ENCODE measurements at places on chromosomes 16 and 17.

GRCh38 chr16:79272141-79272577 lies 328.4 kb downstream of the MAF start:
- DNase-seq = no peak

DNA sequence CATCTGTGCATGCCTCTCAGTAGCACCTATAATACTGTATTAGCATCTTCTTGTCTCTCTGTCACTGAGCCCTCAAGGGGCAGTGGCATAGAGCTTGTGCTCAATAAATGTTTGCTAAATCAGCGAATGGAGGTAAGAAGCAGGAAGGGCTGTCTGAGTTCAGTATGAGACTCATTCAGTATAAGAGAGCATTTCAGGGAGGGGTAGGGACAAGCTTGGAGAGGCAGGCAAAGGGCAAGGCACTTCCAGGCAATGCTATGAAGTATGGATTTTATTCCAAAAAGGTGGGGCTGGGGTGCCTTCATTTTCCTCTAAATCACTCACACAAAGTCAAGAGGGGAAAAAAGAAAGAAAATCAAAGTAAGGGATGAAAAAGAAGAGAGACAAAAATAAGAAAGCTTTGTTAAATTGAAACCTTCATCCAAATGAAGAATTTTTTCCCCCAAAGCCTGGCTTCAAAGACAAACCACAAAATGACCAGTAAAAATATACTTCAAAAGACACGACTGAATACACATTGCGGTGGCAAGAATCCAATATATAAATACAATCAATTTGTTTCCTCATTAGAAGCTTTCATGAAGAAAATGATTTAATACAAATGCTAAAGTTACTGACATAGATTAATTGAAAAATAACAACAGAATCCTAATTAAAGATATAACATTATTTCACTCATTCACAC lies 51.2 kb downstream of the SKAP1 start:
- DNase-seq = no peak

DNA sequence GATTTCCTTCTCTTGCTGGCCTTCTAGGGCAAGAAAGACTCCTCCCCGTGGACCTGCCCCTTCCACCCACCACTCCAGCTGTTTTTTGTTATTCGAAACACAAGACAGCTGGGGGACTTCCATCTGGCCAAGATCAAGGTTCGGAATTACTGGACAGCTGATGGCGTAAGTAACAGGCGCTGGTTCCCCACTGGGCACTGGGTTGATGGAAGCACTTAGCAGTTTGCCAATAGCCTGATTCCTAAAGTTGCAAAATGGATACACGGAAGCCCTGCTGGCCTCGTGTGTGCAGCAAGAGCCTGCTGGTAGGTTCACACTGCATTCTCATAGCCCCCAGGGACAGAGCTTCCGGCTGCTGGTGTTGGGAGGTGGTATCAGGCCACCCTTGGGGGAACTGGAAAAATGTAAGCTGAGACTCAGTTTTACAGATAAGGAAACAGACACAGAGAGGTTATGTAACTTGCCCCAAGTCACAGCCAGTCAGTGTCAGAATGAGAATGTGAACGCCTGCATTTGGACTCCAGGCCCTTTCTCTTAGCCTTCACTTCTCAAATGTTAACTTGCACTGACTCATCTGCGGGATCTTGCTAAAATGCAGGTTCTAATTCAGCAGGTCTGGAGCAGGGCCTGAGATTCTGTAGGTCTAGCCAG lies 171.7 kb downstream of the KATNIP start:
- no peak for DNase-seq

GRCh38 chr16:1167276-1168107 lies 14.6 kb downstream of the CACNA1H start:
- no peak for DNase-seq

DNA sequence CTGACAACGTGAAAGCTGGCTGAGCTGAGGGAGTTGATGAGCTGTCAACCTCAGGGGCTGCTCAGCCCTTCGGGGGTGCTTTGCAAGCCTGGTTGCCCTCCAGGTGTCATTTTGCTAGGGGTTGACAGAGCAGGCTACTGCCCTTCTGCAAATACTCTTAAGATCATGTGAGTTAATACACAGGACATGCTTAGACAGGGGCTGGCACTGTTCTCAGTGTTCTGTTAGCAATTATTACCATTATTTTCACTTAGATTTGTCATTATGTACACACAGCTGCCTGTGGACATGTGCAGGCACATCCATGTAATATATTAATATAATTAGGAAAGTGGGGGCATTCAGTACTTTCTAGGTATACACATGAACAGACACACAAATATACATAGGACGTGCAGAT lies 554.3 kb upstream of the HSBP1 start:
- DNase-seq = no peak

- DNase-seq = peak; percentile 32
These were observed 36.6 kb upstream of the TMEM132E start for GRCh38 chr17:34542700-34543336.

GRCh38 chr16:3874794-3875692 lies 5.5 kb downstream of the CREBBP start:
- no peak for DNase-seq

GRCh38 chr17:57533684-57534305 lies 211.3 kb downstream of the CCDC182 start:
- no peak for DNase-seq

DNA sequence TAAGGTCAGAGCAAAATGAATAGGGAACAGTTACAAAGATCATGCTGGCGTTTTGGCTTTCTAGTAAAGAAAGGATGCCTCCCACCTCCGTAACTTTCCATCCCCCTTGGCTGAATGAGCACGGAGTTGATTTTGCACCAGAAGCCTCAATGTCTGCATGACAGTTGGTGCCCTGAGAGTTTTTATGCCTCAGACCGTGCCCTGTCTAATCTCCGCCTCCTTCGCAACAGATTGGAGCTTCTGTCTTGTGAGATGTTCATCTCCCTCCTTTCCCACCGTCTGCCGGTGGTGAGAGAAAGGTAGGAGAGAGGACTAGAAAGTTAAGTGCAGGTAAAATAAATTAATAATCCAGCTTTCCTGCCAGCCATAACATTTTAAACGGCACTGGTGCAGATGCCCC lies 1.9 kb downstream of the HS3ST4 start:
- DNase-seq = no peak

GRCh38 chr16:53744449-53744848 lies 40.5 kb downstream of the FTO start:
- no peak for DNase-seq

DNA sequence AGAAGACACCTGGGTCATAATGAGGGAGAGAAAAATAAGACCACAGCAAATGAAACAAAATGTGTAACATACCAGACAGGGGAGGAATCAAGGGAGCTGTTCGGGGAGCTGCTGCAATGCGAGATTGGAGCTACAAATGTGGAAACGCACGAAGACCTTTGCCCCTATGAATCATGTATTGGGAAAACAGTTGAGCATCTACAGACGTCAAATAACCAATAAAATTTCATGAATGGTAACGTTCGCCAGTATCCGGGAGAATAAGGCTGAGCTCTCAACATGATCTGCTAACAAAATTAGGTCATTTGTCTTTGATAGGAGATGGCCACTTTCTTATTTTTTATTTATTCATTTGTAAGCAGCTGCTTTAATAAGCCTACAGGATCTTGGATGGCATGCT lies 486.2 kb upstream of the RBFOX1 start:
- no peak for DNase-seq

DNA sequence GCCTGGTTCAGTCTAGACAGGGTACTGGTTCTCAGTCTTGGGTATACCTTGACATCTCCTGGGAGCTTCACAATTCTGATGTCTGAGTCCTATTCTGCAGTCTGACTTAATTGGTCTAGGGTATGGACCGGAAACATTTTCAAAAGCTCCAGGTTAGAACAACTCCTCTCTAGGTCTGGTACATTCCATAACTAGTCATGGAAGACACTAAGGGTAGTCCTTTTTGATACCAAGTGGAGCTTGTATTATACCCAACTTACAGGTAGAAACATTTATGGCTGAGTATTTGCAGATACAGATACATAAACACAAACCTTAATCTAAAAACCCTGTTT lies 5.0 kb downstream of the RPL23 start:
- DNase-seq = no peak

- no peak for DNase-seq
These were observed 123.5 kb downstream of the USP31 start for GRCh38 chr16:23025692-23026307.

DNA sequence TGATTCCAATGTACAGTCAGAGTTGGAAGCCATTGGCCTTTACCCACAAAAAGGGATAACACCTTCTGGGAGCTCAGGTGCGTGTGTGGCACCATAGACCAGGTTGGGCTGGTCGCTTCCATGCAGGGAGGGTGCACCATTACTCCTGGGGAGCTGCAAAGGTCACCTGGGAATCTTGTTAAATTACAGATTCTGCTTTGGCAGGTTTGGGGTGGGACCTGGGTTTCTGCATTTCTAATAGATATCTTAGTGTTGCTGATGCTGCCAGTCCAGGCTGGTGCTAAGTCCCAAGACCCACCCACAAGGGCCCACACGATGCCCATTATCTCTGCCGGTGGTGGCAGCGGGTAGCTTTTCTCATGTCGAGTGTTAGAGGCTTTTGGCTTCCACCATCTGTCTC lies 148.3 kb upstream of the CACNG5 start:
- DNase-seq = no peak

DNA sequence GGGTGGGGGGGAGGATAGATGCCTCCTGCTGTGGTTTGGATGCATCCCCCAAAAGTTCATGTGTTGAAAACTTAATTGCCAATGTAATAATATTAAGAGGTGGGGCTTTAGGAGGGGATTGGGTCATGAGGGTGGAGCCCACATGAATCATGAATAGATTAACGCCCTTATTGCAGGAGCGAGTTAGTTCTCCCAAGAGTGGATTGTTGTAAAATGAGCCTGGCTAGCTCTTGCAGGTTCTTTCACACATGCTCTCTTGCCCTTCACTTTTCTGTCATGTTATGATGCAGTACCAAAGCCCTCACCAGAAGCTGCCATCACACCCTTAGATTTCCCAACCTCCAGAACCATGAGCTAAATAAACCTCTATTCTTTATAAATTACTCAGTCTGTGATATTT lies 52.0 kb downstream of the GINS3 start:
- no peak for DNase-seq

- no peak for DNase-seq
These were observed 42.9 kb upstream of the PMFBP1 start for GRCh38 chr16:72214821-72215220.

All from inflammatory macrophage treated with lipopolysaccharide for 4 hours (primary cell).